Stimulated activated CD8-positive, alpha-beta memory T cell treated with anti-CD3 and anti-CD28 coated beads, Interleukin-15, amount 100 ng/mL, for 4 hours (primary cell): ENCODE measurements at places on chromosomes 3 and 15.

DNA sequence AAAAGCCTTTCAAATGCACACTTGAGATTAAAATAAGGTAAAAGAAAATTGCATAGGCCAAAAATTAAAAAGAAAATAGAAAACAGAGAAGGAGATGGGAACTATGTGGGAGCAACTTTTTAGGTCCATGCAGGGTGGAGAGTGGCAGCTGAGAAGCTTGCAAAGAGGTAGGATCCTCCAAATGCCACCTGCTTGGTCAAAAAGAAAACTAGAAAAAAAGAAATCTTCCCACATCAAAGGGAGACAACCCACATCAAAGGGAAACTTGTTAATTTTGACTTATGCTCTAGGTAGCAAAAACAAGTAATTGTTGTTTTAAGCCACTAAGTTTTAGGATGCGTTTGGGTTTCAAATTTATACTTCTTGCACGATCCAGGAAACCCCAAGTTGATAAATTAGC lies 342.9 kb downstream of the IL20RB start:
- DNase-seq, result no peak

- DNase-seq, result peak; percentile 16
Measured at GRCh38 chr3:108091498-108092250, 843 bp upstream of the CD47 start.

GRCh38 chr3:180684807-180685206 lies 5.5 kb upstream of the CCDC39 start:
- no peak for DNase-seq

- no peak for DNase-seq
Measured at GRCh38 chr3:159783780-159784742, 204.6 kb upstream of the IL12A start.

DNA sequence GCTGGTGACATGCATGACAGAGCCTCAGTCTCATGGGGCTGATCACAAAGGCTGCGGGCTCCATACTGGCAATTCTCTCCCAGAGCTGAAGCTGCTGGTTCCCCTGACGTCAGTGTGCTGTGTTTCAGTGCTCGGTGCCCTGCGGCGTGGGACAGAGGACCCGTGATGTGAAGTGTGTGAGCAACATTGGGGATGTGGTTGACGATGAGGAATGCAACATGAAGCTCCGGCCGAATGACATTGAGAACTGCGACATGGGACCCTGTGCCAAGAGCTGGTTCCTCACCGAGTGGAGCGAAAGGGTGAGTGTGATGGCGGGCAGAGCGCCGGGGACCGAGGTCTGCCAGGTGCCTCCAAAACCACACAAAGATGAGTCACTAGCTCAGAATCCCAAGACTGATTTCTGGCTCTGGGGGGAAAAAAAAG lies 62.0 kb upstream of the NR2E3 start:
- DNase-seq, result no peak

DNA sequence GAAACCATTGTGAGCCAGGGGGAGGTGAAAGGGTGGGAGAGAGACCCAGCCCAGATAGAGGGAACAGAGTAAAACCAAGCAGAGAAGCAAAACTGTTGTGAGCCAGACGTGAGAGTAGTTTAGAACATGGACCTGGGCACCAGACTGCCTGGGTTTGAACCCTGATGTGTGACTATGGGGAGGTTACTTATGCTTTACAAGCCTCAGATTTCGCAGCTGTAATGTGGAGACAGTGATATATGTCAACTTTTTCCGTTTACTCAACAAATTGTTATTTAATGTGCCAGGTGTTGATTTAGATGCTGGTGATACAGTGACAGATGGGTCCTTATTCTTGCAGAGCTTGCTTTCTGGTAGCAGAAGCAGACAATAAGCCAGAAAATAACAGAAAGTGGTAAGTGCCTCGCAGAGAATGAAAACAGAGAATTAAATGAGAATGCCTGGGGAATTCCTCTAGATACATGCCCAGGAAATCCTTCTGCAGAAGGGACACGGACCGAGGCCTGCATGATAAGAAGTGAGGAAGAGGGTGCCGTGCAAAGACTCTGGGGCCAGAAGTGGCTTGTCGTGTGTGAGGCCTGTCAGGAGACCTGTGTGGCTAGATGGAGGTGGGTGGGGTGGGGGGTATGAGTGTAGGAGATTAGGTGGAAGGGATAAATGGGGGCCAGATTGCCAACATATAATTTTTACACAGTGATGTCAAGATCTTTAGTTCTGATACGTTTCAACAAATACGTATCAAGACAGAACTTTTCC lies 15.0 kb downstream of the KAT2B start:
- no peak for DNase-seq

- no peak for DNase-seq
Measured at GRCh38 chr3:58686847-58687246, 20.3 kb upstream of the FAM3D start.

DNA sequence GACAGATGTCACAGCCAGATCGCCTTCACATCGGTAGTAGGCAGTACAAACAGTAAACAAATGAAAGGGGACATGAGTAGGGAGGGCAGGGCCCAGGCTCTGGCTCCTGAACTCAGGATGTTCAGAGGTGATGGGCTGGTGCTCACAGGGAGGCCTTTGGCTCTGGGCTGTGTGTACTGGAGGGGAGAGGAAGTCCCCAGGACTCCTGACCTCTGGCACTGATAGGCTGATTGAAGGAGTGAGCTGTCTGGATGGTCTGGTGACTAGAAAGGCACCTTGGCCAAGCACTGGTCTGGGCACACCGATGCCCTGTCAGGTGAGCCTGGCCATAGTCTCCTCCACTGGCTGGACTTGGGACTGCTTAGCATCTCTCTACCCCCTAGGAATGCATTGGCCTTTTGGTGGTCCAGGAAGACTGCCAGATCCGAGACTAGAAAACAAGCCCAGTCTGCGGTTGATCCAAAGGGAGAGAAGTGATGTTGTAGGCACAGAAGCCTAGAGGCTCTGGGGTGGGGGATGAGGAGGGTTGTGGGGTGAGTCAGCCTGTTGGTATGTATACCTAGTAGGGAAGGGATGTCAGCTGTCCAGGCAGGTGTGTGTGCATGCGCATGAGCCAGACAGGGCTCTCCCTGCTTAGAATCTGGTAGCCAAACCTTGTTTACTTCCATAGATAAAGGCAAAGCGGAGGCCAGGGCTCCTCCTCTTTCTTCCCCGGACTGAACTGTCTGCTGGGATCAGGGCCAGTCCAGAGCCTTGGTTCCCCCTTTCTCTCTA lies 1.9 kb downstream of the SPINT1 start:
- DNase-seq, result no peak
